ENCODE measurements at places on chromosomes 11 and 22.

- no peak for DNase-seq
Measured at GRCh38 chr11:28146123-28146751, 38.0 kb downstream of the METTL15 start.

DNA sequence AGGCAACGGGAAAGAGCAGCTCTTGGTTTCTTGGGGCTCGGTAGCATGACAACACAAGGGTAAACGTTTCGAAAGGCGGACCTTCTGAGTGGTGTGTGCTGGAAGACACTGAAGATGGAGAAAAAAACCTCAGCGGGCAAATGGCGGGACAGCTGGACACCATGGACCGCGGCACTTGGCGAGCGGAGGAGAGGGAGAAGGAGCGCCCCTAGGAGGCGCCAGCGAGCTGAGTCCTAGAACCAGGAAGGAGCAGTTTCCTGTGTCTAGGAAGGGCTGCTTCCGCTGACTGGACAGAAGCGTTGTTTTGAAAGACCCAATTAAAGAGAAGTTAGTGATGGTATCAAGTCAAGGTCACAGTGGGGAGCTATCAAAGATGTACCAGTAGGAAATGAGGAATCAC lies 44.0 kb upstream of the OPCML start:
- DNase-seq: no peak

DNA sequence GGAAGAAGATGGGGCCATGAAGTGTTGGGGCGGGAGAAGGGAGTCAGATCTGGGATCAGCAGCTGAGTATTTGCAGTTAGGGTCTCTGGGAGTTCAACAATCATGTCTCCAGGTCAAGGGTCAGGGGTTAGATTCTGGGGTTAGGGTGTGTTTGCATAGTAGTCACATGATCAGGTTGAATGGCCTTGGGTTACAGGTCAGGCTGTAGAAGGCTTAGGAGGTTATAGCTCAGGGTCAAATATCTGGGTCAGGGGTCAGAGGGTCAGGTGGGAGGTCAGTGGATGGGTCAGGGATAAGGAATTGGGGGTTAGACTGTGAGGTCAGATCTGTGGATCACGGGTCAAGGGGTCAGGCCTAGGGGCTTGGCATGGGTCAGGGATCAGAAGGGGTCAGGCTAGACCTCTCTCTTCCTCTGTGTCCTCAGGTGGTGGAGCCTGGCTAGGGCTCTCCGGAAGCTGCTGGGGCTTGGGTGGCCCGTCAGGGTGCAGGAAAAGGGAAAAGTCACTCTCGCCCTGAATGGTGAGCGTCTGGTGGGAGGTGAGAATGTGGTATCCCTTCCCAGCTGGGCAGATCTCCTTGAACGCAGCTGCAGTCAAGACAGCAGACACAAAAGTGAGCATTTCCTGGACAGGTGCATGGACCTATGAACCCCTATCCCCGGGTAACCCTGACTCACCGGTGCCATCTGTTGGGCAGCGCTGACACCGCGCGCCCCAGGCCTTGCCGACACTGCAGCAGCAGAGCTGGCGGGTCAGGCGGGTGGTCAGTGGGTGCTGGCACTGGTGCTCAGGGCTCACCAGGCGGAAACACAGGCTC lies 6.4 kb downstream of the LTBP3 start:
- peak; percentile 68 for DNase-seq

- DNase-seq: no peak
Measured at GRCh38 chr11:102187416-102188151, 77.3 kb downstream of the YAP1 start.

DNA sequence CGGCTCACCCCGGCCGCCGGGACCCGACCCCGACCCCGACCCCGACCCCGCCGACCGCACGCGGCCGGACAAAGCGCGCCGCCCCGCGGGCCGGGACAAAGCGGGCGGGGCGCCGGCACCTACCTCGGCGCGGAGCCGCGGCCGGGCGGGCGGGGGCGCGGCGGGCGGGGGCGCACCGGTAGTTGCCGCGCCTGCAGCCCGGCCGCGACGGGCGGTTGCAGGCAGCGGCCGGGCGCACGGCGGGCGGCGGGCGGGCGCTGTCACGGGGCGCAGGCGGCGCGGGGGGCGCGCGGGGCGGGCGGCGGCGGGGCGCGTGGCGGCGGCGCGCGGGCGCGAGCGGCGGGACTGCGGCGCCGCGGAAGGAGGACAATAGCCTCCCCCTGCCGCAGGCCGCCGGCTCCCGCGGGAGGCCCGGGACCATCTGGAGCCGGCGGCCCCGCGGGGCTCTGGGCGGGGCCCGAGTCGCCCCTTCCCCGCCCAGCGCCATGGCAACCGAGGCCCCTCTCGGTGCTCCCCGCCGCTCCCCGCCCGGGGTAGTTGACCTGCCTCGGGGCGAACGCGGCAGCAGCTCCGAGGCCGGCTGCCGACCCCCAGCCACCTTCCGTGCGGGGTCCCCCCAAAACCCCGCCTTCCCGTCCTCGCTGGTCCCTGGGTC lies 851 bp downstream of the SPTBN2 start:
- DNase-seq: no peak

DNA sequence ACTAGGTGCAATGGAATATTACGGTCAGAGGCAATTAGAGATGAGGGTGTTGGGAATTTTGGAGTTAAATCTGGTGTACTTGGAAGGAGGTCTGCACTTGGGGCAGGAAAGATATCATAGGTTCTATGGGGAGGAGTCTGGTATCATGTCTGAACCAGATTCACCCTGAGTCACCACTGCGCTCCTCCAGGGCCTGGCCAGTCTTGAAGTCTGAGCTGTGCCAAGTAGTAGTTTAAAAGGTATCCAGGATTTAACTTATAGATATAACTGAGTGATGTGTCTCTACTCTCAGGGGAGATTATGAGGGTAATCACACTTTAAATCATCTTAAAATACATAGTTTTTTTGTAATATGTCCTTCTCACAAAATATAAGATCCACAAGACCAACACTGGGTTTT lies 6.6 kb downstream of the CNGA4 start:
- no peak for DNase-seq

- no peak for DNase-seq
Measured at GRCh38 chr11:108592591-108593213, 866 bp downstream of the EXPH5 start.

DNA sequence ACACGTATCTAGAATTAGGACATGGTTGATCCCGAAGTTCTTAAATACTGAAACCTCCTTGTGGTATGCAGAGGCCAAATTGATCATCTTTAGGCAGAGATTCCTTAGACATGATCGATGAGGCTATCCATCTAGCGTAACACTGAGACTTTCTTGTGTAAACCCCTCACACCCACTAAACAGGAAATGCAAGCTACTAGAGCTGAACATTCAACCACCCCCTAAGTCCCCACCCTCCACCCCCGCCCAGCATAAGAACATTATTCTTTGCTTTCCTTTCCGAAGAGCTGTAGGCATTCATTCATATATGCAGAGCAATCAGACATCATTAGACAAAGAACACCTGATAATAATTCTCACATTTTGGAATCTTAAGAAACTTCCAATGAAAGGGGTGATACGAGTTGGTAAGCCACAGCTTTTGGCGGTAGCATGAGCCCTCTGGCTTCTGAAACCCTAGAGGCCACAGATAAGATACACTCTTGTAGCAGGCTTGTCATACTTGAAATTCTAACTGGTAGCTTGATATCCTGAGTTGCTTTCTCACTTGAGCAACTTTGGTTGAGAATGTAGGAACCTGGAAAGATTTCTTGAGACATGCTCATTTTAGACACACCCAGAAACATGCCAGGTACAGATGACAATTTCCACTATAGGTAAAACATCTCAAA lies 42.2 kb downstream of the FLI1 start:
- no peak for DNase-seq

DNA sequence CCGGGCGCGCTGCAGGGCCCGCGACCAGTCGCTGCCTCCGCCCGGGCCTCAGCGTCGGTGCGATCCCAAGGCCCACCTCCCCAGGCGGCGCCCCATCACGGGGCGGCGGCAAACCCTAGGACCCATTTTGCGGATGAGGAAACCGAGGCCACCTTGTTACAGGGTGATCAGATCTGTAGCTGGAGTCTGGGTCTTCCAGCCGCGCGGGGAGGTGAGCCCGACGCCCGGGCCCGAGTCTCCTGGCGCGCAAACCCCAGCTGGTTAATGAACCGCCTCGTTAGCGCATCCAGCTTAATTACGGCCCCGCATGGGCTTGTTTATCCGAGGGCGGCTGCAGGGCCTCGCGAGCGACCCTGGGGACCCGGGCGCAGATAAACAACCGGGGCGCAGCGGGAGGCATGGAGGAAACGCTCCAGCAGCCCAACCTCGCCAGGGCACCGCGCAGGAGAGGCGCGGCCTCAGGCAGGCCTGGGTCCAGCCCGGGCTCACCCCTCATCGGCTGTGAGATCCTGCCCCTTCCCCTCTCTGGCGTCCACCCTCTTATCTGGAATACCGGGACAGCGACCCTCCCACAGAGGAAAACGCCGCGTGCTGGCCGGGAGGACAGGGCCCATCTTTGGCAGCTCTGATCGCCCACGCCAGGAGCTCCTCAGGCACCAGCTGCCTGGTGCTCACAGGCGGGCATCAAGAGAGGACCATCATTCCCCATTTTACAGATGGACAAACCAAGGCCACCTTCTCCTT lies 14.7 kb downstream of the OTUB1 start:
- DNase-seq: no peak

GRCh38 chr11:1691878-1692707 lies 4.9 kb upstream of the KRTAP5-6 start:
- no peak for DNase-seq

GRCh38 chr11:73201249-73201648 lies 16.8 kb upstream of the P2RY2 start:
- no peak for DNase-seq

- no peak for DNase-seq
Measured at GRCh38 chr22:29344137-29344536, 28.6 kb upstream of the RASL10A start.

DNA sequence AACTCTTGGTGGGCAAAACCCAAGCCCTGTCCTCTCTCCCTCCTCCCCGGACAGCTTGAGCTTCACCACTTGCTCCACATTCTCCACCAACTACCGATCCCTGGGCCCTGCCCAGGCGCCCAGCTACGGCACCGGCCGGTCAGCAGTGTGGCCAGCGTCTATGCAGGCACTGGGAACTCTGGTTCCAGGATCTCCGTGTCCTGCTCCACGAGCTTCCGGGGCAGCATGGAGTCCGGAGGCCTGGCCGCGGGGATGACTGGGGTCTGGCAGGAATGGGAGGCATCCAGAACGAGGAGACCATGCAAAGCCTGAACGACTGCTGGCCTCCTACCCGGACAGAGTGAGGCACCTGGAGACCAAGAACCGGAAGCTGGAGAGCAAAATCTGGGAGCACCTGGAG lies 68.9 kb upstream of the RTL6 start:
- DNase-seq: no peak

GRCh38 chr11:44623731-44624491 lies 58.4 kb downstream of the CD82 start:
- no peak for DNase-seq

- no peak for DNase-seq
Measured at GRCh38 chr11:121801394-121801748, 314.6 kb downstream of the BLID start.

DNA sequence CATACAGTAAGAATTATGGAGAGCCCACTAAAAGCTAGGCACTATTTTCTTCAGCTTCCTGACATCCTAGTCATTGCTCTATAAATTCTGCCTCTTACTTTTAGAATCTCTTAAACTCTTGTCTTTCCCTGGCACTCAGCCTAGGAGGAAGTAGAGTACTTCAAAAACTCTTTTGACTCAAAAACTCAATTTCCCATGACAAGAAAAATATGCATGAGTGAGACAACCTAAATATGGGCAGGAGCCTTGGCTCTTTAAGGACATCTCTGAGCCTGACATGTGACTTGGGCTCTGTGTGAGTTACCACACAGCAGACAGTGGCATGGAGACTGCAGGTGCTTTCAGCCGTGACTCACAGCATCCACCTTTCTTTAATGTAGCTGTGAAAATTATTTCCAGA lies 97.5 kb upstream of the CCDC179 start:
- no peak for DNase-seq

Measured in memory B cell (primary cell).